Stimulated activated effector memory CD8-positive, alpha-beta T cell treated with anti-CD3 and anti-CD28 coated beads, Interleukin-12 subunit alpha, Interleukin-12 subunit beta, amount 100 ng/mL, for 72 hours (primary cell): ENCODE measurements at places on chromosomes 3 and 15.

DNA sequence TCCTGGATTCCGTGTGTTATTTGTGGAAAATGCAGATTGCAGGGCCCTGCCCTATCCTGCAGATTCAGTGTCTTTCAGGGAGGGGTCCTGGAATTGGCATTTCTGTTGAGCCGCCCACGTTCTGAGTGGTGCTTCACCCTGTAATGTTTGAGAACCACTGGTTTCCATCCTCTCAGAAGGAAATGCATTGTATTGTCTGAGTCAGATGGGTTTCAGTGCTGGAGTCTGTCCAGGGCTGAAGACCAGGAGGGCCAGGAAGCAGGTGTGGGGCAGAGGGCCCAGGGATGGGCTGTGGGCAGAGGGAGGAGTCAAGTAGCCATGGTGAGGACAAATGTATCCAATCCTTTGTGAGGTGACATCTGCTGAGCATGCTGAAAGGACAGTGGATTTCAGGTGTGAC is 123.8 kb downstream of the SV2B start:
- DNase-seq = no peak

DNA sequence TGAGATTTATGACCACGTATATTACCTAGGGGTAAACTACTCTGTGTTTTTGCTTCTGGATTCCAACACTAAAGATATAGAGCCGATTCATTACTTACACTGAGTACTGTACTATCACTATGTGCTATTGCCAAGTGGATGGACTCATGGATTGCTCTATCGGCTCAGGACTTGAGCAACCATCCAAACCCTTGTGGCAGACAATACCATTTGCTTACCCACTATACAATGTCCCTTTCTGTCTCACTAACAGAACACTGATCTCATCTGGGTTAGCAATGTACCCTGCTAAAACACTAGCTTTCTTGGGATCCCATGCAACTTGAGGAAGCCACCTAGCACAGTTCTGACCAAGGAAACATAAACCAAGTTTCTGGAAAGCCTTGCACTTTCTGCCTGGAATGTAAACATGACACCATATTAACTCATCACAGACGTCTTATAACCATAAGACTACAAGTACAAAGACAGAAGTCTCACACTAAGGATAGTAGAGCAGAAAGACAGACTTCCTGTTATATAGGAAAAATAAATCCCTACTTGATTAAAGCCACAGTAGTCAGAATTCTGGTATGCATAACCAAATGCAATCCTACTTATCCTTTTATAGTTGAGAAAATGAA is 38.6 kb downstream of the HACD2 start:
- DNase-seq = no peak

GRCh38 chr3:106488331-106488730 is 619.5 kb upstream of the CBLB start:
- DNase-seq = no peak

GRCh38 chr3:131349454-131349853 is 32.1 kb upstream of the NUDT16 start:
- no peak for DNase-seq

- no peak for DNase-seq
Observed at GRCh38 chr15:41438206-41438605, 21.3 kb downstream of the RTF1 start.

GRCh38 chr15:33296856-33297255 is 13.9 kb upstream of the RYR3 start:
- no peak for DNase-seq

- no peak for DNase-seq
Observed at GRCh38 chr3:143383421-143383820, 263.9 kb downstream of the CHST2 start.
